ENCODE measurements at places on chromosomes 1 and 21. TPM values are rescaled to one million over a fixed set of nuclear protein-coding genes. Genes with fewer than 3 reads are reported as not detected.

SH3BGR gene
- 3.2 TPM for total RNA-seq

OR2T5 gene
- total RNA-seq: not detected

OR6K3 gene
- total RNA-seq: not detected

CD5L gene
- not detected for total RNA-seq

TSSK3 gene
- not detected for total RNA-seq

CNR2 gene
- not detected for total RNA-seq

BARHL2 gene
- not detected for total RNA-seq

Measured in M059J (cell line).